ENCODE measurements at places on chromosomes 5 and 9.

- no peaks in the 10 kb centered on the region for H3K36me3 ChIP-seq
- DNase-seq, result peak; percentile 57
- peaks cover 48% of the 10 kb centered on the region for H3K4me1 ChIP-seq
- no peaks in the 10 kb centered on the region for H3K27me3 ChIP-seq
- H3K4me3 ChIP-seq, result no peak overlapping the region
Observed at GRCh38 chr5:83919071-83920041, 198.7 kb upstream of the HAPLN1 start.

DNA sequence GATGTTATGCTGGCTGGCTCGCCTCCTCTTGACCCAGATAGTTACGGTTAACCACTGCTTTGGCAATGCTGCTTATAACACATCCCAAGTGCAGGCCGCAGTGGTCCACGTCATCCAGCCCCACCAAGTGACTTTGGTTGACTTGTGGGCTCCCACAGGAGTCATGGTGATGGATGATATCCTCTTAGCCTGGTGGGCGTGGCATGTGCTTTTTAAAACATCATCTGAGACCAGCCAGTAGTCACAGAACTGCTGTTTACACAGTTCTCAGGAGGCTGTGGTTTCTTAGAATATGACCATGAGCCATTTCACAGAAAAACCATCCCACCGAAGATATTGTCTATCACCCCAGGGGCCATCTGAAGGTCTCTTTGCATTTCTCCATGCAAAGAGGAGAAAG is 216.9 kb downstream of the SH3GL2 start:
- no peak overlapping the region for H3K4me3 ChIP-seq
- H3K27me3 ChIP-seq, result peaks cover 14% of the 10 kb centered on the region
- no peaks in the 10 kb centered on the region for H3K36me3 ChIP-seq
- no peaks in the 10 kb centered on the region for H3K4me1 ChIP-seq
- no peak overlapping the region for H3K27ac ChIP-seq

- no peaks in the 10 kb centered on the region for H3K36me3 ChIP-seq
- peak; percentile 90 for DNase-seq
- no peaks in the 10 kb centered on the region for H3K27me3 ChIP-seq
- H3K4me1 ChIP-seq, result peaks cover 14% of the 10 kb centered on the region
Observed at GRCh38 chr9:112447283-112447761, 39.3 kb upstream of the KIAA1958 start.

DNA sequence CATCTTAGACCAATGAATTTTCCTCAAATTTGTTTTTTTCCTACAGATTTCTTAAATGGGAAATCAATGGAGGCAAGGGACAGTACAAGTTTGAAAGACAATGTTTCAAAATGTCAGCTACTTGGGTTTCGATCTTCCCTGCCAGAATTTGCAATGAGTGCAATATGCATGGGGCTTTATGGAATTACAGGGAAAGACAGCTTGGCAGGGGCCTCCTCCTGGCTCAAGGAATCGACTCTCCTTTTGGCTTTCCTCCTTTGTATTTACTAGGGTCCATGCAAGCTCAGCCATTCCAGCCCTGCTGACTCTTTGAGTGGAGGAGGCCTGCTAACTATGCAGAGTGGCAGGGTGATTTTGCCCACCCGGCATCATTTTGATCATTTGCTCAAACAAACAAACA is 63.2 kb downstream of the MED27 start:
- no peaks in the 10 kb centered on the region for H3K36me3 ChIP-seq
- no peak for DNase-seq
- H3K27me3 ChIP-seq, result no peaks in the 10 kb centered on the region

- H3K4me1 ChIP-seq, result no peaks in the 10 kb centered on the region
- no peak for DNase-seq
- no peak within 1 kb of the TSS for H3K27ac ChIP-seq
- 0 out of 2 replicates have a peak, but pooled peaks cover 6% of the 10 kb centered on the region for H3K27me3 ChIP-seq
Observed at GRCh38 chr9:114805670-114806525, at the start of gene TNFSF15. TNFSF15 (minus strand) TSS chr9:114806039; CDS start chr9:114806012, 27 bp downstream.

DNA sequence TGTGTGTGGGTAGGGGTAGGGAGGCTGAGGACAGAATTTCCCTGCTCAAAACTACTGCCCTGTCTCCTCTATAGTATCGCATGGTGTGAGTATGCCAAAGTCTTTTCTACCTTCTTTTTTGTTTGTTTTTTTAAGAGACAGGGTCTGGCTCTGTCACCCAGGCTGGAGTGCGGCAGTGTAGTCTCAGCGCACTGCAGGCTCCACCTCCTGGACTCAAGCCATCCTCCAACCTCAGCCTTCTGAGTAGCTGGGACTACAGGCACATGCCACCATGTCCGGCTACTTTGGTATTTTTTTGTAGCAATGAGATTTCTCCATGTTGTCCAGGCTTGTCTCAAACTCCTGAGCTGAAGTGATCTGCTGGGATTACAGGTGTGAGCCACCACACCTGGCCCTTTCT is 2.5 kb downstream of the SRP19 start:
- no peak for DNase-seq
- H3K27ac ChIP-seq, result no peak overlapping the region
- no peaks in the 10 kb centered on the region for H3K27me3 ChIP-seq
- no peak overlapping the region for H3K4me3 ChIP-seq

DNA sequence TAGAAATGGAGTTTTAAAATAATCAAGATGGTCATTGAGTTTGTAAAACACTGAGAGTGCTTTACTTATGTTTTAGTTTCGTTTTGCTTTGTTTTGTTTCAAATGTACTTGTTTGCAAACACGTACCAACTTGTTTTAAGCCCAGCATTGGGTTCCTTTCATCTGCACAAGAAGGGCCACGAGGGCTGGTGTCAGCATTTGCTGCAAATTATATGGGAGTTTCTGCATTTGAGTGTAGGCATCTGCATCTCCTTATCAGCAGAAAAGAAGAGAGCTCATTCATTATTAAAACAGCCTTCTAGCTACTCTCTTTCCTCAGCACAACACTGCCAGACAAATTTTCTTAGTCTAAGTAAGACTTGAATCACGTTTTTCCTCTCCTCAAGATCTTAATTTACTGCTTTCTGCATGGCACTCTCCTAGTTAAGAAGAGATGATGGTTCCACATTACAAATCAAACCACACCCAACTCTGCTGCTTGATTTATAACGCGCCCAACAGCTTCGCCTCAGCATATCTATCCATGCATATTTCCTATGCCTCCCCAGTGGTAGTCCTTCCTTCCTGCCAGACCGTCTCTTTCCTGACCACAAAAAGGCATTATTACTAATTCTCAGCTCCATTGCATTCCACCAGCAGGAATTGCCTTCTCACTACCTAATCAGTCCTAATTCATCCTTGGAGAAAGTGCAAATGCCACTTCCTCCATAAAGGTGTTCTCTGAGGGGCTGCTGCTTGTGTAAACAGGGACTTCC is 95.2 kb upstream of the CAST start:
- no peaks in the 10 kb centered on the region for H3K27me3 ChIP-seq
- H3K36me3 ChIP-seq, result no peaks in the 10 kb centered on the region
- DNase-seq, result peak; percentile 84
- peaks cover 40% of the 10 kb centered on the region for H3K4me1 ChIP-seq
- peak overlapping the region; percentile 85 for H3K27ac ChIP-seq

DNA sequence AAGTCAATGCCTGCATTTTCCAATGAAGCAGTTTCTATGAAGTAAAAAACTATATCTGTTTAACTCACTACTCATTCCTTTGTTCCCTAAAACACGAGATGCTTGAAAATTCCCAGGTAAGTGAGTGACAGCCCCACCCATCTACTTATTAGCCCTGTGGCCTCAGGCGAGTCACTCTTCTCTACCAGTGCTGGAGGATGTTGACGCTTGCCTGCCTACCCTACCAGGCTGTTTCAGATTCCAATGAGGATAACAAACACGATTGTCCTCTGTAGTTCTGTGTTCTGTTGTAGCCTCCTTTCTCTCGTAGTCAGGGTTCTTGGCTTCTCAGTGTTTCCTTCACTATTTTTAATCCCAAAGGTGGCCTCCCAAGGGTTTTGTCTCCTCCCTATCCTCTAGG is 388.8 kb downstream of the KDM4C start:
- H3K4me1 ChIP-seq, result no peaks in the 10 kb centered on the region
- no peak for DNase-seq
- no peak overlapping the region for H3K4me3 ChIP-seq
- H3K27me3 ChIP-seq, result no peaks in the 10 kb centered on the region
- no peak overlapping the region for H3K27ac ChIP-seq

DNA sequence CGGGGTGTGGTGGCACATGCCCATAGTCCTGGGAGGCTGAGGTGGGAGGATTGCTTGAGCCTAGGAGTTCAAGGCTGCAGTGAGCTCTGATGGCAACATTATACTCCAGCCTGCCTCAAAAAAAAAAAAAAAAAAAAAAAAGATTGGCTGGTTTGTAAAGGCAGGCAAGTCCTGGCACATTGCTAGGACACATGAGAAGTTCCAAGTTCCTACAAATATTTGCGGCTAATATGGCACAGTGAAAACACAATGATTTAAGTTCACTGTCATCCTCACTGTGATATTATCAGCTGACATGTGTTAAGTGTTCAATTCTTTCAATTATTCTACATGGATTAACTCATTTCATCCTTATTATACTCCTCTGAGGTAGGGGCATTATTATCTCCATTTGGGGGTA is 20.1 kb downstream of the TMEM268 start:
- no peak overlapping the region for H3K27ac ChIP-seq
- no peaks in the 10 kb centered on the region for H3K27me3 ChIP-seq
- H3K4me1 ChIP-seq, result no peaks in the 10 kb centered on the region
- no peak for DNase-seq
- no peak overlapping the region for H3K4me3 ChIP-seq

- no peaks in the 10 kb centered on the region for H3K36me3 ChIP-seq
- peak; percentile 32 for DNase-seq
- H3K27ac ChIP-seq, result no peak overlapping the region
Observed at GRCh38 chr5:122498163-122498562, 186.1 kb downstream of the SNCAIP start.

DNA sequence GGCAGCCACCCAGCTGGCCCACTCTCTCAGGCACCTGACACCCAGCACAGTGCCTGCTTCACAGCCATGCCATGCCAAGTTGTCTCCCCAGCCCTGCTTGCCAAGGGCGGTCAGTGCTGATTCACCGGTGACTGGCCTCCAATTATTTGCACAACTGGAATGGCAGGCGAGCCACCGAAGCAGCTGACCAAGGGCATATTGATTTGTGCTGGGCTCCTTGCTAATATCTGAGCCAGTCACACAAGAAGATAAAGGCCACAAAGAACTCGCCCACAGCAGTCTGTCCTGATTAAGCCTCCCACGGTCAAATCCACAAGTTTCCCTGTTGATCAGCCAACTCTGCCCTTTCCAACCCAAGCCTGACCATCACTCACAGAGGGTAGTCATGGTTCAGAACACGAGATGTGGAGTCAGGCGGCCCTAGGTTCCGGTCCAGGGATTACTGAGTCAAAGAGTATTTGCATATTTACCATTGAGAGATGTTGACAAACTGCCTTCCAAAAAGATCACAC is 6.4 kb upstream of the EEIG1 start:
- DNase-seq, result peak; percentile 87
- no peaks in the 10 kb centered on the region for H3K27me3 ChIP-seq
- H3K27ac ChIP-seq, result peak overlapping the region; percentile 42

- H3K36me3 ChIP-seq, result peaks cover 5% of the 10 kb centered on the region
- peak within 1 kb of the TSS; percentile 63 for H3K4me3 ChIP-seq
- peak; percentile 68 for DNase-seq
- H3K27ac ChIP-seq, result no peak within 1 kb of the TSS
Observed at GRCh38 chr5:171418982-171419687, at the start of gene FGF18. FGF18 (plus strand) TSS chr5:171419647; CDS start chr5:171420200, 553 bp downstream.

DNA sequence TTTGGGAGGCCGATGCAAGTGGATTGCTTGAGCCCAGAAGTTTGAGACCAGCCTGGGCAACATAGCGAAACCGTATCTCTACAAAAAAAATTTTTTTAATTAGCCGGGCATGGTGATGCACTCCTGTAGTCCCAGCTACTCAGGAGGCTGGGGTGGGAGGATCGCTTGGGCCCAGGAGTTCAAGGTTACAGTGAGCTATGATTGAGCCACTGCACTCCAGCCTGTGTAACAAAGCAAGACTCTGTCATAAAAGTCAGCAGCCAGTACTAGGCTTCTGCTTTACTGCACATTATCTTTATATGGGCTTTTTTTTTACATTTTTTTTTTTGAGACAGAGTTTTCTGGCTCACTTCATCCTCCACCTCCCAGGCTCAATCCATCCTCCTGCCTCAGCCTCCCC is 9.4 kb upstream of the HAVCR1 start:
- no peak for DNase-seq
- H3K4me3 ChIP-seq, result no peak overlapping the region
- H3K27me3 ChIP-seq, result no peaks in the 10 kb centered on the region
- H3K36me3 ChIP-seq, result no peaks in the 10 kb centered on the region
- no peaks in the 10 kb centered on the region for H3K4me1 ChIP-seq

GRCh38 chr9:93575796-93576257 is 557 bp upstream of the PHF2 start:
- peak overlapping the region; percentile 53 for H3K27ac ChIP-seq
- H3K4me3 ChIP-seq, result peak overlapping the region; percentile 84
- no peaks in the 10 kb centered on the region for H3K36me3 ChIP-seq
- peak; percentile 68 for DNase-seq
- H3K27me3 ChIP-seq, result no peaks in the 10 kb centered on the region
- H3K4me1 ChIP-seq, result peaks cover 17% of the 10 kb centered on the region

- no peak overlapping the region for H3K4me3 ChIP-seq
- H3K27me3 ChIP-seq, result no peaks in the 10 kb centered on the region
- no peak for DNase-seq
- no peak overlapping the region for H3K27ac ChIP-seq
- H3K4me1 ChIP-seq, result no peaks in the 10 kb centered on the region
Observed at GRCh38 chr5:26487553-26487952, 550.8 kb downstream of the CDH9 start.

DNA sequence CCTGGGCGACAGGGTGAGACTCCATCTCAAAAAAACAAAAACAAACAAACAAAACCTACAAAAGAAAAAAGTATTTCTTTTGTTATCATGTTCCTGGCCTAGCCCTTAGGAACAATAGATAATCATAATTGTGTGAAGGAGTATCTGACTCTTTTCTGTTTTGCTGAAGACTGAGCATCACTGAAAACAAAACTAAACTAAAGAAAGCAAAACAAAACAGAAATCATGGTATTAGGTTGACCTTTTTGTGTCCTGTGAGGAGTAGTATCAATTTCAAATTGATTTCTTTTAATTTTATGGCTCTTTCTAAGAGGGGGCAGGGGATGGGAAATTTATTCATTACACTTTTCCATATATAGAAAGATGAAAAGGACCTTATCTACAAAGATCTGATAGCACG is 246.0 kb downstream of the YTHDC2 start:
- no peaks in the 10 kb centered on the region for H3K4me1 ChIP-seq
- H3K27me3 ChIP-seq, result no peaks in the 10 kb centered on the region
- no peaks in the 10 kb centered on the region for H3K36me3 ChIP-seq
- no peak overlapping the region for H3K4me3 ChIP-seq
- no peak overlapping the region for H3K27ac ChIP-seq

GRCh38 chr5:95667678-95668077 is 15.1 kb downstream of the SPATA9 start:
- no peaks in the 10 kb centered on the region for H3K27me3 ChIP-seq
- H3K36me3 ChIP-seq, result no peaks in the 10 kb centered on the region
- H3K4me3 ChIP-seq, result no peak overlapping the region
- H3K4me1 ChIP-seq, result peaks cover 29% of the 10 kb centered on the region
- DNase-seq, result no peak

DNA sequence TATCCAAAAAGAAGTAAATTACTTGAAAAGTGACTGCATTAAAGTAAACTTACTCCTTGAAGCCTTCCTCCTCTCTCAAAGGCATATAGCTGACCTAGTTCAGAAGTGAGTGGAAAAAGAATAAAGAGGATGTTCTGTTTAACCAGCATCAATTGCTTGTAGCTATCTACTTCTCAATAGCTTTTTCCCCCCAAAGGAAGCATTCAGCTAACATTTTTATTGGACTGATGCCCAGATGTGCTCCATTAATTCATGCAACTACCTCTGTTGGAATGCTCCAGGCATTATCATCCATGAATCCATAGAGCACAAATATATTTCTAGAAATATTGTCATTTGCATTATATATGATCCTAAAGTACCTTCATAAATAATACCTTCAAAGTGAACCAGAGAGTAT is 132.8 kb downstream of the RASEF start:
- DNase-seq, result no peak
- H3K4me1 ChIP-seq, result 0 out of 2 replicates have a peak, but pooled peaks cover 3% of the 10 kb centered on the region

All from GM23248 (cell line).